H9 (cell line): ENCODE measurements at places on chromosomes 5 and 9.

- DNase-seq, result no peak
Measured at GRCh38 chr5:125695996-125696655, 727.1 kb upstream of the GRAMD2B start.

DNA sequence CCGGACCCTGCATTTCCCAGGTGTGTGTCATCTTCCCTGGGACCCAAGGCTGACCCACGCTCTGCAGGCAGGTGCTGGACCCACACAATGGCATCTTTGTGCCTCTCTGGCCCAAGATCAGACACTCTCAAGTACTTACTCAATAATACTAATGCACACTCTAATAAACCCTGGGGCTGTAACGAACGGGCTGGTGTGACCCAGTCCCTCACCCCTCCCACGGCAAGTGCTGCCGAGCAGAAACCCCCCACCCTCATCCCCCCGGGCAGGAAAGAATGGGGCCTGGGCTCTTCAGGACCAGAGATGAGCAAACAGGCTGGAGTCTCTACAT is 1.1 kb upstream of the OBP2B start:
- no peak for DNase-seq

- no peak for DNase-seq
Measured at GRCh38 chr9:132135456-132135855, 26.4 kb upstream of the NTNG2 start.

- DNase-seq, result no peak
Measured at GRCh38 chr9:115146581-115147021, 28.6 kb upstream of the TNC start.
